ENCODE measurements at places on chromosomes 6 and 20.

GRCh38 chr20:18984238-18985200 lies 170.9 kb downstream of the SCP2D1 start:
- DNase-seq, result no peak

DNA sequence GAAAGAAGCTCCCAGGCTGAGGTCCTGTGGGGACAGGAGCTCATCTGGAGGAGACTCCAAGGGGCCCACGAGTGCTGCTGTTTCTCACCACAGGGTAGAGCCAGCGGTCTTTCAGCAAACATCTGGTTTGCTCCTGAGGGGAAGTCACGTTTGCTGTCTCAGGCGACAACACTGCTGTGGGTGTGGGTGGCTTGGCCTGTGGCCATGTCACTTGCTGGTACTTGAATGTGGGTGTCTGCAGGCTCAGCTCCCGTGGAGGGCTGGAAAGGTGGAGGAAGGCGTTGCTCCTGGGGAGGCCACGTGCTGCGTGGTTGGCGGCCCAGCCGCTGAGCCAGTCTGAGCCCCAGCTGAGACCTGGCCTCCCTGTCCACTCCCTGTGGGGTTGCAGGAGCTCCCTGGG lies 52.8 kb upstream of the MPC1 start:
- DNase-seq, result no peak

- peak; percentile 98 for DNase-seq
Observed at GRCh38 chr20:20076297-20077065, 24.1 kb downstream of the CFAP61 start.

GRCh38 chr6:74550821-74551220 lies 655.0 kb downstream of the COL12A1 start:
- no peak for DNase-seq

- DNase-seq, result peak; percentile 67
Observed at GRCh38 chr20:3239026-3239866, at the start of gene SLC4A11. Gene SLC4A11, minus strand, starts transcription at chr20:3239190. Its CDS starts 53 bp downstream, at chr20:3239137.

DNA sequence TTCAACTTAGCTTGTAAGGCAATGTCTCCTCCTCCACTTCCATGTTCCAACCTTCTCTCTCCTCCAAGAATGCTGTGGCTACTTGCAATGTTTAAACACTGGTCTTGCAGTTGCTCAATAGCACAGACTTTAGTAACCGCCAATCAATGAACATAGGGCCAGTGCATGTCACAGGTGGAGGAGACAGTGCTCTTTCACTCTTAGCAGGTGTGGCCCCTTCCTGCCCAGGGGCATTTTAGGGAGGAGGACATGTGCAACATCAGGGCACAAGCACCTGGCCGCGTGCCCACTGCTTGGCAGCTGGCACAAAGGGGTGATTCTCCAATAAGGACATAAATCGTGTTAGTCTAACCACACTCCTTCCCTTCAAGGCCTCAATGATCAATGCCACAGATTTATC lies 41.3 kb downstream of the ADGRF1 start:
- DNase-seq, result no peak

- no peak for DNase-seq
Observed at GRCh38 chr6:29943053-29943966, 978 bp downstream of the HLA-A start.

DNA sequence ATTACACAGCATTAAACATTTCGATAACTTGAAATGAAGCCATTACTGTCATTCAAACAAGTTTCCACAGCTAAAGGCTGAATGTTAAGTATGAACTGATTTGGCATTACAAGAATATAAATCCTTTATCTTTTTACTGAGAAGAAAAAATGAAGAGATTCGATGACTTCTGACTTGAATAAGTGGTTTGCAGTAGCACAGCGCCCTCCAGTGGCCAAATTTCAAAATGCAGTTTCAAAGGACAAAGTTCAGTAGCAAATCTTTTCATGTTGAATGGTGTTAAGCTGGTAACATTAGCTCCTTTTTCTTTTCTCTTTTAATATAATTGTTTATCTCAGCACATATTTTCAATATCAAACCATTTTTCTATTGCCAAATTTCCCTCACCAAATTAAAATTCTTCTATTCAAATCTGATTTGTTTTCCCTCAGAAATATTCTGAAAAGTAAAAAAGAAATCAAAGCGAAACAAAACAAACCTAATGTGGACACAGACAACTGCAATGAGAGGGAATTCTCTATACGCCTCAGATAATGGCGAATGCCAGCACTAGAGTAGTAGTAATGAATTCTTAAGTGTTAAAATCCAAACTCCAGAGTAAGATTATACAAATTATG lies 145.7 kb downstream of the BTBD9 start:
- peak; percentile 68 for DNase-seq

GRCh38 chr20:46209930-46210671 lies 92.0 kb downstream of the CD40 start:
- no peak for DNase-seq

DNA sequence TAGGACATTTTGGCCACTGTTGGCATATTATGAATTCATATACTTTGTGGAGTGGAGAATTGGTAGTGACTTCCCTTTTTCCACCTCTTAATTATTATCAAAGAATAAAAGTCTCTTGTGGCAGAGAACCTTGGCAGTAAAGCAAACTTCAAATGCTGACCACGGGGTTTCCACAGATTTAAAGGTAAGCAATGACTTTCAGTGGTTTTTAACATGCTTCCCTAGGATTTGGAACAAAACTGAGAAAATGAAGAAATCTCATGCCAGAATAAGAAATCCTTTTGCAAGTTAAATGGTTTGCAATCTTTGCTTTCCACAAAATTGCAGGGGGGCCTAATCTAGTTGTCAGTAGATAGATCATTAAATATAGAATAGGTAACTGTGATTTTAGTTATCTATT lies 2.0 kb upstream of the SDC4 start:
- no peak for DNase-seq

DNA sequence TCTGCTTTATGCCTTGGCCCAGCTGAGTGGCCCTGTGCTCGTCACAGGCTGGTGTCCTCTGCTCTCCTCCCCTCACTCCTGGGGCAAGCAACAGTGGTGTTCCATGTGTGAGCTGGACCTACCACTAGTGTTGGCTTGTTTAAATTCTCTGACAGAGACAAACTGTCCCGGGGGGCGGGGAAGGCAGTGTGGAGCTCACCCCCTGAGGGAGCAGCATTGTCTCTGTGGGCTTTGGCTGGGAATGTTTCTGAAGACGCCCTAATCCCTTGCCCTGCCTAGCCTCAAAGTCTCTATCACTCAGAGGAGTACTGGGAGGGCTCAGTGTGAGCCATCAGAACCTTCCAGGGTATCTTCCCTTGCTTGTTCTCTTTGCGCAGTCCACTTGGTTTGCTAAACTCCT lies 5.2 kb upstream of the VEGFA start:
- no peak for DNase-seq

DNA sequence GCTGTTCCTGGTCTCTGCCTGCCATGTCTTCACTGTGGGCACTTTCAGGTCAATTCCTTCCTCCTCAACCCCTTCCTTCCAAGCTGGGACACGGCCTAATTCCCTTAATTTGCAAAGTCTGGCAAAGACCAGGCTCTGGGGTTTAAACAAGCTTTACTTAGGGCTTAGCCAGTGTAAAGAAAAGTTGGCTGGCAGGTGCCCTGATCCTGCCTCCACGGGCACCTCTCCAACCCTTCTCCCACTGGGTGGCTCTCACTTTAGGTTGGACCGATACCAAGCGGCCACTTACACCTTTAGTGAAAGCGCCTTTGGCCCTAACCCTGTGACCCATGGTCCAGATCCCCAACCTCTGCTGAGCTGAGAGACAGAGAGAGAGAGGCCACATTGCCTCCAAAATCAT lies 13.7 kb upstream of the MLN start:
- DNase-seq, result no peak

Data from LHCN-M2 (cell line).